Smooth muscle cell of the coronary artery (primary cell): ENCODE measurements at places on chromosomes 4 and X. TPM values are rescaled to one million over a fixed set of nuclear protein-coding genes. Genes with fewer than 3 reads are reported as not detected.

Gene P2RY8
- under 0.01 TPM in 1 of 2 replicates, not detected in the other for total RNA-seq

Gene MAGEB17
- total RNA-seq = not detected in 2 replicates

Gene STOX2
- total RNA-seq = 0.82 and 1.1 TPM in 2 replicates

Gene AREG
- total RNA-seq = 0.47 TPM in 1 of 2 replicates, not detected in the other

Gene BANK1
- total RNA-seq = 0.08 and 0.12 TPM in 2 replicates

Gene TMPRSS11A
- total RNA-seq = not detected in 2 replicates

Gene MAP7D2
- total RNA-seq = 0.12 TPM in 1 of 2 replicates, not detected in the other

Gene NPY5R
- not detected in 2 replicates for total RNA-seq

Gene DSPP
- total RNA-seq = not detected in 2 replicates

Gene HSFX4
- total RNA-seq = not detected in 2 replicates

Gene HTRA3
- 0.45 and 6.8 TPM in 2 replicates for total RNA-seq

Gene EVC2
- 10.7 and 23.6 TPM in 2 replicates for total RNA-seq

Gene CFP
- 0.12 and 0.15 TPM in 2 replicates for total RNA-seq

Gene CXCL3
- 0.47 and 0.68 TPM in 2 replicates for total RNA-seq

Gene SERPINA7
- total RNA-seq = not detected in 2 replicates

Gene TSPAN7
- 0.23 TPM in 1 of 2 replicates, not detected in the other for total RNA-seq

Gene GUCY1A1
- 0.08 and 1.5 TPM in 2 replicates for total RNA-seq

Gene KLHL13
- 2.1 and 48.4 TPM in 2 replicates for total RNA-seq

Gene RPL9
- 579 and 2,607 TPM in 2 replicates for total RNA-seq

Gene CT45A1
- total RNA-seq = not detected in 2 replicates

Gene ANK2
- 17.0 and 403 TPM in 2 replicates for total RNA-seq

Gene DGKK
- not detected in 2 replicates for total RNA-seq

Gene SHOX
- total RNA-seq = not detected in 2 replicates

Gene ASMT
- total RNA-seq = not detected in 2 replicates

Gene GPR143
- not detected in 2 replicates for total RNA-seq

Gene PABPC5
- total RNA-seq = 0.82 and 1.2 TPM in 2 replicates

Gene PAGE2B
- not detected in 2 replicates for total RNA-seq

Gene NONO
- 307 and 438 TPM in 2 replicates for total RNA-seq

Gene PRKG2
- total RNA-seq = 0.15 and 18.0 TPM in 2 replicates

Gene C4orf51
- total RNA-seq = not detected in 2 replicates

Gene CCDC149
- total RNA-seq = 5.6 and 36.5 TPM in 2 replicates

Gene NEIL3
- 0.59 and 1.7 TPM in 2 replicates for total RNA-seq

Gene SLC34A2
- total RNA-seq = not detected in 2 replicates

Gene MND1
- total RNA-seq = 0.35 and 2.3 TPM in 2 replicates

Gene RASSF6
- not detected in 2 replicates for total RNA-seq

Gene STK32B
- total RNA-seq = 0.30 and 1.6 TPM in 2 replicates

Gene TRO
- total RNA-seq = 5.9 and 18.3 TPM in 2 replicates

Gene CHRNA9
- 1.2 TPM in 1 of 2 replicates, not detected in the other for total RNA-seq

Gene FAM9B
- total RNA-seq = not detected in 2 replicates

Gene IL13RA2
- total RNA-seq = 2.3 and 222 TPM in 2 replicates

Gene NXF2B
- not detected in 2 replicates for total RNA-seq

Gene TRIM75
- not detected in 2 replicates for total RNA-seq

Gene BMP3
- total RNA-seq = under 0.01 and 0.12 TPM in 2 replicates

Gene SYNPO2
- total RNA-seq = 2.7 and 16.4 TPM in 2 replicates

Gene RAB33B
- 11.7 and 14.7 TPM in 2 replicates for total RNA-seq

Gene OTC
- not detected in 2 replicates for total RNA-seq

Gene TMEM255A
- not detected in 2 replicates for total RNA-seq

Gene DHRSX
- 16.8 and 28.4 TPM in 2 replicates for total RNA-seq

Gene GK2
- total RNA-seq = not detected in 2 replicates
